ENCODE measurements at places on chromosomes 3 and 15. TPM values are rescaled to one million over a fixed set of nuclear protein-coding genes. Genes with fewer than 3 reads are reported as not detected.

- no peak for DNase-seq
These were observed 254.6 kb downstream of the UACA start for GRCh38 chr15:70508561-70509281.

The CCR9 gene
- total RNA-seq, result 0.14 TPM

GRCh38 chr15:74773731-74774252, 8.1 kb upstream of the CSK start:
- DNase-seq, result no peak

The DOCK3 gene
- under 0.01 TPM for total RNA-seq

GRCh38 chr15:39432912-39433348, 147.9 kb upstream of the THBS1 start:
- DNase-seq, result no peak

GRCh38 chr3:126758026-126758425, 54.0 kb downstream of the CHCHD6 start:
- no peak for DNase-seq

The COL7A1 gene
- total RNA-seq, result 0.88 TPM

DNA sequence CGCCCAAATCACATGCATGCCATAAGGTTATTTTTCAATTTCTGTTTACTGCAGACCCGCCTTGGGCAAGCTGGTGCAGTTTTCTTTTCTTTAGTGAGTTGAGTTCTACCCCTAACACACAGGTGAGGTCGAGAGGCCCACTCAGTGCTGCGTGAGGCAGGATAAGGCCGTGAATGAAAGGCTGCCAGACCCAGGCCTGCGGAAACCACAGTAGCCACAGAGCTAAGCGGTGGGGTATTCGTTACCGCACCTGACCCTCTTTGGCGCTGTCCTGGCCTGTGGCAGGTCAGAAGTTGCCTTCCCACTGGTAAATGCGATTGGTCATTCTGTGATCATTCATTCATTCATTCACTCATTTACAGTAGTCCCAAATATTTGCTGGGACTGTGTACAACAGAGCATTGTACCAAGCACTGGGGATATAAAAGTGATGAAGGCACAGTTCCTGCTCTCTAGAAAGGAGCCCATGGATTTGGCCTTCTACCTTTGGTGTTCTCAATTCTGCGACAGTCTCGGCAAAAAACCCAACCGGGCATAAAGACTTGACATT, 144.8 kb downstream of the XXYLT1 start:
- DNase-seq, result no peak

GRCh38 chr3:195385526-195385925, 57.3 kb downstream of the ACAP2 start:
- no peak for DNase-seq

DNA sequence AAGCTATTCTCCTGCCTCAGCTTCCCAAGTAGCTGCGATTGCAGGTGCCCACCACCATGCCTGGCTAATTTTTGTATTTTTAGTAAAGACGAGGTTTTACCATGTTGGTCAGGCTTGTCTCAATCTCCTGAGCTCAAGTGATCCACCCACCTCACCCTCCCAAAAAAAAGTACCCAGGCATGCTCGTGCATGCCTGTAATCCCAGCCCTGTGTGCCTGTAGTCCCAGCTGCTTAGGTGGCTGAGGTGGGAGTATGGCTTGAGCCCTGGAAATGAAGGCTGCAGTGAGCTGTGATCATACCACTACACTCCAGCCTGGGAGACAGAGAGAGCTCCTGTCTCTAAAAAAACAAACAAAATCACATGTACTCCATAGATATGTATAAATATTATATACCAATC, 176.5 kb downstream of the SOX2 start:
- no peak for DNase-seq

DNA sequence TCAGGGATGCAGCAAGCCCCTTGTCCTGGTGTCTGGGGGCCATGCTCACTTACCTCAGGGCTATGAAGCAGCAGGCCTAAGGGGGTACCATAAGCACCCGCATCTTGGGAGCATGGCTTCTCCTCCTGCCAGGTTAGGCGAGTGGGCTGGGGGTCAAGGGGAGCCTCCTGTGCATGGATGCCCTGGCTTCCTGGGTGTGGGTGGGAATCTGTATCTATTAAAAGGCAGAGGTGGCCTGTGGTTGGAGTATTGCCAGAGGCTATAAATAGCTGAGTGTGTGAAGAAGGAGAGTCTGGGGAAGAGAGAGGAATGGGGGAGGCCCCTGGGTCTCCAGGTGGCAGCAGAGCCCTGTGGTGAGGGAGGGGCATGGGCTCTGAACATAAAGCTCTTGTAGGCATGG, 19.5 kb downstream of the ACVR2B start:
- DNase-seq, result no peak

The HIGD2B gene
- total RNA-seq, result not detected

- DNase-seq, result no peak
These were observed 370.9 kb downstream of the NSUN3 start for GRCh38 chr3:94433811-94434210.

The GPR171 gene
- total RNA-seq, result 0.48 TPM

DNA sequence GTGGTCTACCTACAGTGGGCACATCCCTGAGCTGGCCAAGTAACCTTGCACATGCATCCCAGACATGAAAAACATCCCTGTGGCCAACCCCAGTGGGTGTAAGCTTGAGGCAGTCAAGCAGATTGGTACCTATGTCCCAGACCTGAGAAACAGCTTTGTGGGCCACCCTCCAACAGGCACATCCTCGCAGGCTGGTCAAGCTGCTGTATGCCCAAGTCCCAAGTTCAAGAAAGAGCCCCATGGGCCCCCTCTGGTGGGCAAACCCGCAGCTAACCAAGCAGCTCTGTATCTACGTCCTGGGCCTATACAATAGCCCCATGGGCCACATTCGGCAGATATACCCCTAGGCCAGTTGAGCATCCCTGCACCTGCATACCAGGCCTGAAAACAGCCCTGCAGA, 186.3 kb upstream of the GPR149 start:
- no peak for DNase-seq

GRCh38 chr3:109480014-109480413, 142.7 kb upstream of the DPPA4 start:
- no peak for DNase-seq

The CDCP1 gene
- 5.6 TPM for total RNA-seq

DNA sequence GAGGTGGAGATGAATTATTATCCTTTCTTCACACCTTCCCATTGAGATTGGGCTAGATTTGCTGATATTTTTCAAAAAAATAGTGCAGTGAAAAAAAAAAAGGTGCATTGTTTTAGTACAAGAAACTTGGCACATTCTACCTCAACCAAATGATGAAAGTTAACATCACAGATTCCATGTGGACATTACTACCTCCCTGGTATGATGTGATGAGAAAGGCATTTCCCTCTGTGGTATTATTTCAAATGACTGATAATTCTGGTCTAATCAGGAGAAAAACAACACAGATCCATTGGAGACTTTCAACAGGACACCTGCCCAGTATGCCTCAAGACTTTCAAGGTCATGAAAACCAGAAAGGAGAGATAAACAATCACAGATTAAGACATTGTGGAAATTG, 313.4 kb downstream of the BCHE start:
- DNase-seq, result no peak

The AMT gene
- 17.9 TPM for total RNA-seq

DNA sequence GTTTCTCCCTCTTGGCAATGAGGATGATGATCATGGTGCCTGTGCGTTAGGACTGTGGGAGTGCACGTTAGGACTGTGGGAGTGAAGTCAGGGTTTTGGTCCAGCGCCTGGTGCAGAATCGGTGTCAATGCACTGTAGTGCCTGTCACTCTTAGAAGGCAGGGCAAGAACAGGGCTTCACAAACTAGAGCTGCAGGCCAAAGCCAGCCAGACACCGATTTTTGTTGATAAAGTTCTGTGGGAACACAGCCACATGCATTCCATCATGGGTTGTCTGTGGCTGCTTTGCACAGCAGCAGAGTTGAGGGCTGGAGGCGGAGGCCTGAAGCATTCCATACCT, 32.6 kb upstream of the NR2C2 start:
- no peak for DNase-seq

- DNase-seq, result no peak
These were observed 26.9 kb downstream of the RAB11A start for GRCh38 chr15:65896236-65896635.

GRCh38 chr3:69890084-69890483, 109.4 kb upstream of the SAMMSON start:
- no peak for DNase-seq

The CISH gene
- not detected for total RNA-seq

DNA sequence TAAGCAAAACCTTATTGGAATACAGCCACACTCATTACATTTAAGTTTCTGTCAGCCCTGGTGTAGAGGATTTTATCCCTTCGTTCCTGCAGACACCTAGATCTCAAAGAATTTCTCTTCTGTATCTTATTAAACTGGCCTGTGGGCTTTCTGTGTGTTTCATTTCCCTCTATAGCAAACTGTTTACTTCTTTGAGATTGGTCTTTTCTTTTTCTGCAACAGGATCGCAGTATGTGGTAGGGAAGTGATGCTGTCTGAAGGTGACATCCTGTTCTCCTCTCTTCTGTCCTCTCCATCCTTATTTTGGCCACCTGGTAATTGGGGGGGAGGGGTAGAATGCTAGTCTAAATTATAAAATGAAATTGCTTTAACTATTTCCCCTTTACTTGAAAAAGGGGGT, 25.5 kb downstream of the ATP1B3 start:
- DNase-seq, result no peak

The MIX23 gene
- total RNA-seq, result not detected

The UNC13C gene
- 0.21 TPM for total RNA-seq

- DNase-seq, result no peak
These were observed 144.3 kb upstream of the LRRN1 start for GRCh38 chr3:3654916-3655315.

The THSD4 gene
- 31.6 TPM for total RNA-seq

- DNase-seq, result peak; percentile 18
These were observed 67.4 kb downstream of the XXYLT1 start for GRCh38 chr3:195203606-195204005.
